D721Med (cell line): ENCODE measurements at places on chromosomes 7 and 10.
A peak's percentile ranks its signal among the peaks of the same experiment; 100 is the strongest.

- DNase-seq, result no peak
Observed at GRCh38 chr7:129841465-129841864, 111.3 kb downstream of the UBE2H start.

- DNase-seq, result no peak
Observed at GRCh38 chr7:66627881-66628360, 760 bp upstream of the KCTD7 start.

GRCh38 chr10:99560277-99561126 lies 27.8 kb downstream of the NKX2-3 start:
- DNase-seq, result no peak

GRCh38 chr7:132368246-132368900 lies 207.9 kb downstream of the PLXNA4 start:
- DNase-seq, result no peak

GRCh38 chr7:43456200-43456599 lies 126.7 kb upstream of the STK17A start:
- DNase-seq, result no peak

DNA sequence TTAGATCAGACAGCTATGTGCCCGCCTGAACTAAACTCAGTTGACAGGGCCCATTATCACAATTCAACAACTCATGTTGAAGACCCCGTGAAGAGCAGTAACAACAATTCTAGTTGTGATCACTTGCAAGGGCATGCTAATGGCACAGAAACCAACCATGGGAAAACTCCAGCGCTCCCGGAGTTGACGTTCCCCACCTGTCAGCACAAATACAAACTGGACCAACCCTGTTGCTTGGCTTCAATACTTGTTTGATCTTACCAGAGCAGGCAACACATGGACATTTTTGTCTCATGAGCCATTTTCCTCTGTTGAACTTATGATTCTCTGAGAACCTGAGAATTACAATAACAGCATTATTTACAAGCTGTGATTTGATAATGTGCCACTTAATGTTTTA lies 119.0 kb upstream of the LANCL2 start:
- no peak for DNase-seq

DNA sequence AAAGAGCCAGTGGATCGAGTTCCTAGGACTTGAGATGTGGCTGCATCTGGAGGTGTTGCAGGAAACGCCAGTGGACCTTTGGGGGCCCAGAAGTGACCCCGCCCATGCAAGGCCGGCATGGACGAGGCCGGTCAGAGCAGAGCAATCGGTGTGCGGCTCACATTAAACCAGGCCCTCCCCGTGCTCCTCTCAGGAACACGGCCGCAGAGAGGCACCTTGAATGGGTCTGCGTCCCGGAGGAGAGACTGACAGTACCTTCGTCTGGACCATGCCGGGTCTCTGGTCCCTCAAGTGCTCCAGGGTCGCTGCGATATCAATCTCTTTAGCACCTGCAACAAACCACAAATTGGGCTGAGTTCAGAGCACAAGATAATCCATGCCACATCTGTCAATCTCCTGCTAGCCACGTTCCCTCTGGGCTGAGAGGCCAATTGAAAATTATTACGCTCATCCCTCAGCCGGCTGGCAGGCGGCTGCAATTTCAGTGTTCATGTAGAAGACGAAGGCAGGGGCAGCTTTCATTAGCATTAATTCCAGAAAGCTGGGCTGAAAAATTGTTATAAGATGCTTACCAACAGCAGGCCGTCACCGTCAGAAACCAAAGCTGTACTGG lies 212.0 kb downstream of the DNAJB6 start:
- DNase-seq, result peak; percentile 77

DNA sequence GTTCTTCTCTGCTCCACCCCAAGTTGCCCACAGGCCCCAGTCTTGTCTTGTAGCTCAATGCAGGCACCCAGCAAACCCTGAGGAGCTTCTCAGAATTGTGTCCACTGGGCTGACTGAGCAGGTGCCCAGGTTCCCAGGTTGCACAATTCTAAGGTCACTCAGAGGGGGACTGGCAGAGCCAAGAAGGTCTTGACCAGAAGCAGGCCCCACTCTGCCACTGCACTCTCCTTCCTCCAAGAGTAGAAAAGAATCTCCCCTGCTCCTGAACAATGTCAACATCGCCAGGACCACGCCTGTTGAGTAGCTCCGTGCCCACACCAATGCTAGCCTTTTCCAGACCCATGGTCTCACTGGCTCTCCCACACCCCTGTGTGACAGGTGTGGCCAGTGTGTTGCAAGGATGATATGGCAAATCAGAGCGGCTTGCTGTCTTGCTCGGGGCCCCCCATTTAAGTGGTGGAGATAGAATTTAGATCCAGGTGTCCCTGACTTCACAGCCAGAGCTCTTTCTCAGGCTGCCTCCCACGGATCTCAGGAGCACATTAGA lies 577 bp downstream of the LRRC18 start:
- no peak for DNase-seq

DNA sequence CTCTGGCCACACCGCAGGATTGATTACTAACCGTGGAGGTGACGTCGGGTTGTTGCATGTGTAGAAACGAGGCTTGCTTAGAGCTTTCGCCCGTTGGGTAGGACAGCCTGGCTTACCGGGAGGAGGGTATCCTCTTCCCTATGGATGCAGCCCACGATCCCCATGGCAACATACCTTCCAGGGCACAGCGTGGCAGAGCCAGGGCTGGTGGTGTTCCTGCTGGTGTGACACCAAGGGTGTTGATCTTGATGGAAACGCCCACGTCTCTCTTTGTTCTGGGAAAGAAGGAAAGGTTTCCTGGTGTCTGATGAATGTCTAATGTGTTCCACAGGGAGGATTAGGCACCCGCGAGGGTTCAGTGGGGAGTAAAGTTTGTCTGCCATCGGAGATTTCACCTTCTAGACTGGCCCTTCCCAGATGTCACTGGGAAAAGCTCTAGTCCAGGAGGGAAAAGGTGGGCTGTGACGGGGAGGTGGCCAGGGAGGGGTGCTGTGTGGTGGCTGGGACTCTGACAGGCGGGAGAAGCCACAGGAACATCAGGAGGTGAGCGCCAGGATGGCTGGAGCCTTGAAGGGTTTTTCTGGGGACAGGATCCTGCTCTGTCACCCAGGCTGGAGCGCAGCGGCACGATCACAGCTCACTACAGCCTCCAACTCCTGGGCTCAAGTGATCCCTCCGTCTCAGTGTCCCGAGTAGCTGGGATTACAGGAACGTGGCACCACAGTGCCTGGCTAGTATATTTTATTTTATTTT lies 102.1 kb downstream of the CUX1 start:
- no peak for DNase-seq

GRCh38 chr10:84015877-84016595 lies 123.3 kb upstream of the GHITM start:
- DNase-seq, result no peak

- no peak for DNase-seq
Observed at GRCh38 chr7:3767917-3768777, 467.1 kb downstream of the SDK1 start.

DNA sequence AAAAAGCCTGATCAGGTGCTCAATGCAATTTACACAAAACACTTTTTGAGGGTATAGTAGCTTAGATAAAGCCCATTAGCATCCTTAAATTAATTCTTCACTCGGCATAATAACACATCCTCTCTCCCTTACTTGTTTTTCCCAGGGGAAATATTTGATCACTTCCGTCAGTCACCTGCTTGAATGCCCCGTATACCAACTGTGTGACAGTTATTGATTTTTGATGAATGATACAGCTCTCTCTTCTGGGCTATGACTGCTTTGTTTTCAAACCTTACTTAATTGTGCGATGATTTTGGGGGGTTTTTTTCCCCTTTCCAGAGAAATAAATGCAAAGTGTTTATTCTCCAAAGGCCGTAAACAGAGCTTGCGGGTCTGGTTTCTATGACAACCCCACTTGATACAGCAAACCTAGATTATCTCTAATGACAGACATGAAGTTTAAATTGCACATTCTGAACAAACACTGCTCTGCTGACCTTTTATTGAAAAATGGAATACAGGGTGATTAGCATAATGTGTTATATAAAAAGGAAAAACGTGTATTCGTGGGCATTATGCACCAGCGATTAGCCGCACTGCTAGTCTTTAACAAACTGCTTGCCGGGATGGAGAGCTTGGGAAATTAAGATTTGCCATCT lies 78.4 kb upstream of the NANOS1 start:
- no peak for DNase-seq
